Smooth muscle cell of the coronary artery (primary cell): ENCODE measurements at places on chromosomes 2 and 18. TPM values are rescaled to one million over a fixed set of nuclear protein-coding genes. Genes with fewer than 3 reads are reported as not detected.

TANC1 gene
- total RNA-seq: 23.3 and 61.2 TPM in 2 replicates

C2orf66 gene
- total RNA-seq: 0.08 TPM in 1 of 2 replicates, not detected in the other

SPC25 gene
- 0.98 TPM in 1 of 2 replicates, not detected in the other for total RNA-seq

REG1A gene
- total RNA-seq: not detected in 2 replicates

TEX44 gene
- not detected in 2 replicates for total RNA-seq

SSB gene
- total RNA-seq: 37.2 and 87.2 TPM in 2 replicates

DTNB gene
- 3.9 and 4.7 TPM in 2 replicates for total RNA-seq

NT5DC4 gene
- total RNA-seq: not detected in 2 replicates

TPO gene
- not detected in 2 replicates for total RNA-seq

ANKAR gene
- total RNA-seq: 4.4 and 9.5 TPM in 2 replicates

DYTN gene
- total RNA-seq: not detected in 2 replicates

SPATA3 gene
- not detected in 2 replicates for total RNA-seq

MDH1 gene
- 141 and 174 TPM in 2 replicates for total RNA-seq
